GM04504 (cell line): ENCODE measurements at places on chromosomes 6 and 20.

- DNase-seq, result no peak
Measured at GRCh38 chr6:40536442-40536841, 50.7 kb downstream of the LRFN2 start.

GRCh38 chr6:55512904-55513303 lies 66.1 kb downstream of the HMGCLL1 start:
- no peak for DNase-seq

GRCh38 chr6:37860226-37860839 lies 40.8 kb downstream of the ZFAND3 start:
- no peak for DNase-seq

- peak; percentile 82 for DNase-seq
Measured at GRCh38 chr6:46453216-46453615, 38.0 kb downstream of the RCAN2 start.

- no peak for DNase-seq
Measured at GRCh38 chr6:149130090-149130489, 187.4 kb upstream of the TAB2 start.

DNA sequence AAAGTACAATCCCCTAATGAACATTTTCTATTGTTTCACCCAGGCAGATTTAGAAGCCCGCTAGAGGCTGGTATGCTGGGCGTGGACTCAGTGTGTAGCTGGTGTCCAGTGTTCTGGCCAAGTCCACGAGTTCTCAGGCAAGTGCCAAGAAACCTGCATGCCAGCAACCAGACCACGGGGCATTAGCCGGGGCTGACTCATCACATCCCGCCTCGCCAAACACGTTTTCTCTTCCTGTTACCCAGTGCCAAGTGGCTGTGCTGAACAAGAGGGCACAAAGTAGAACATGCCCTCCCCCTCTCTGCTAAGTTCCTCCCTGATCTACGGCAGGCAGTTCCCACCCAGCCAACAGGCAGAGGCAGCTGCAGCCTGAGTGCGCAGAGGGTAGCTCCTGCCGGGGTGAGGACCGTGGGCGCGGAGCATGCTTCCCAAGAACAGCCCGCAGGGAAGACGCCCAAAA lies 29.6 kb downstream of the RAMACL start:
- peak; percentile 80 for DNase-seq

DNA sequence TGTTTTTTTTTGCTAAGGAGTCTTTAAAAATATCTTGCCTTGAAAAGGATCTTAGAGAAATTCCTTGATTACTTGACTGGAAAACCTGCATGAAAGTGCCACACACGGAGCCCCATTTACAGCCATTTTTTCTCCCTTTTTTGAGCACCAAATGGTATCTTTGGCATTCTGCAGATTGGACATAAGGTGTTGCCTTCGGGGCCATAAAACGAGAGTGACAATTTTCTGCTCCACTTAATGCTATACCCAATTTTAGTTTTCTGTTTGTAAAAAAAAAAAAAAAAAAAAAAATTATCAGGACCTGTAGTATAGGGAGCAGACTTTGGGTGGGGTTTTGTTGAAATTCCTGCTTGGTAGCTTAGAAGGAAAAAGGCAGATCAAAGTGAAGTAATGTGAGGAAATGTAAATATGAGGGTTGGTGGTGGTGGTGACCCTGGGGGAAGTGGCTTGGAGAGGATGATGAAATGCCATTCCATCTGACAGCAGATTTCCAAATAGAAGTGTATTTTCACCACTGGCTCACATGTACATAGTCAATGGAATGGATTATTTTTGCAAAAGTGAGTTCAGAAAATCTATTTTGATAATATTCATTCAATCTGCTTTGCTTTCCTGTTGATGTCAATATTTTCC lies 212.1 kb upstream of the SOX4 start:
- no peak for DNase-seq

GRCh38 chr6:170082531-170083187 lies 208.2 kb downstream of the DLL1 start:
- DNase-seq, result no peak

GRCh38 chr6:5435449-5435848 lies 174.1 kb downstream of the FARS2 start:
- DNase-seq, result peak; percentile 77

GRCh38 chr6:11085758-11086435 lies 7.7 kb upstream of the SMIM13 start:
- no peak for DNase-seq

GRCh38 chr6:33744895-33745546 lies 1.7 kb downstream of the IP6K3 start:
- no peak for DNase-seq
